ENCODE measurements at places on chromosomes 1 and 21.

- H3K4me1 ChIP-seq, result peaks cover 85% of the 10 kb centered on the region
- H3K4me3 ChIP-seq, result no peak overlapping the region
Observed at GRCh38 chr21:33937931-33938339, 22.3 kb upstream of the ATP5PO start.

- no peak overlapping the region for H3K27ac ChIP-seq
- DNase-seq, result no peak
- no peaks in the 10 kb centered on the region for H3K27me3 ChIP-seq
- no peaks in the 10 kb centered on the region for H3K36me3 ChIP-seq
Observed at GRCh38 chr1:44119525-44119924, 904 bp downstream of the KLF17 start.

- peaks cover 55% of the 10 kb centered on the region for H3K4me1 ChIP-seq
- DNase-seq, result peak; percentile 52
- peak within 1 kb of the TSS; percentile 41 for H3K4me3 ChIP-seq
- H3K27me3 ChIP-seq, result peaks cover 25% of the 10 kb centered on the region
- no peaks in the 10 kb centered on the region for H3K36me3 ChIP-seq
Observed at GRCh38 chr1:155078469-155079209, at the start of gene EFNA3. Gene EFNA3, plus strand, starts transcription at chr1:155078837. Its CDS starts 105 bp downstream, at chr1:155078942.

DNA sequence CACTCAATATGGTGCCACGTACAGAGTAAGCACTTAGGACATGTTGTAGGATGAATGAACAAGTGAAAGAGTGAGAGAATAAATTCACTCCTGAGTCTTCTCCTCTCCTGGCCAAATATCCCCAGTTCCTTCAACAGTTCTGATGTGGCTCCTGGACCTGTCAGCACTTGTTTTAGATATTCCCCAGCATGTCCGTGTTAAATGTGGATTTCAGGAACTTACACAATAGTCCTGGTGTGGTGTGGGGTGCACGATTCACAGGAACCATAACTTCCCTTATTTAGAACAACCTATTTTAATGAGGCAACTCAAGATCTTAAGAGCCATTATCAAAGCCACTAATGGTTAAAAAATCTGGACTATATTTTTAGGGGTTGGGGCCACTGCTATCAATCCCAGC is 39.0 kb upstream of the MYSM1 start:
- H3K27ac ChIP-seq, result no peak overlapping the region
- H3K36me3 ChIP-seq, result no peaks in the 10 kb centered on the region
- no peaks in the 10 kb centered on the region for H3K27me3 ChIP-seq

GRCh38 chr1:44220001-44220751 is 6.9 kb downstream of the DMAP1 start:
- no peak overlapping the region for H3K27ac ChIP-seq
- no peak overlapping the region for H3K4me3 ChIP-seq
- H3K27me3 ChIP-seq, result no peaks in the 10 kb centered on the region
- peaks cover 47% of the 10 kb centered on the region for H3K36me3 ChIP-seq

DNA sequence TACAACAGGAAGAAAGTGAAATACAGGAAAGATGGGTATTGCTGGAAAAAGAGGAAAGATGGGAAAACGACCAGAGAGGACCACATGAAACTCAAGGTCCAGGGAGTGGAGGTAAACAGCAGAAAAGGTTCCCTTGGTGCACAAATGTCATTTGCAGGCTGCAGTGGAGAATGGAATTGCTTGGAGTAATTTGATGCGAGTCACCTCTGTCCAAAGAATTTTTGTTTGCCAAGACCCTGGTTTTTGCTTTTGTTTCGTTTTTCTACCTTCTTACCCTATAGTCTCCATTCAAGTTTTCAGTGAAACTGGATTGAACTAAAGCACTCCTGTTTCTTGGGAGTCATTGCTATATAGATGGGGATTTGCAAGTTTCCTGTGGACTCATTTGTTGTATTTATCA is 464.3 kb downstream of the CAMTA1 start:
- no peaks in the 10 kb centered on the region for H3K36me3 ChIP-seq
- no peak overlapping the region for H3K27ac ChIP-seq
- H3K27me3 ChIP-seq, result no peaks in the 10 kb centered on the region
- no peak for DNase-seq
- no peak overlapping the region for H3K4me3 ChIP-seq

DNA sequence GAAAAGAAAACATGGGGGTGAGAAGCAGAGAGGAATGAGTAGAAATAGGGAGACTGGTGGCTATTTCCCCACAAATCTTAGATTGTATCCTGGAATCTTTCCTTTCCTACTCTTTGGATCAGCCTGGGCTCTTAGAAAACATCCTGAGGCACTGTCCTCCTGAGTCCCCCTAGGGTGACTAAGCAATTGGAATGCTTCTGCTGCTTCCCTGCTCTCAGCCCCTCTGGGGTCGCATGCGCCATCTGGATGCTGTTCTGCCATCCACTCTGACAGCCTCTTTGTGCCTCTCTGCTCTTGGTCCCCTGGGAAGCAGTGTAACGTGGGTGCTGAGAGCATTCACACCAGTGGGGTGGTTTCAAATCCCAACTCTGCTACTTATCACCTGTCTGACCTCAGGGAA is 443.0 kb downstream of the SIPA1L2 start:
- H3K4me3 ChIP-seq, result no peak overlapping the region
- no peak overlapping the region for H3K27ac ChIP-seq

DNA sequence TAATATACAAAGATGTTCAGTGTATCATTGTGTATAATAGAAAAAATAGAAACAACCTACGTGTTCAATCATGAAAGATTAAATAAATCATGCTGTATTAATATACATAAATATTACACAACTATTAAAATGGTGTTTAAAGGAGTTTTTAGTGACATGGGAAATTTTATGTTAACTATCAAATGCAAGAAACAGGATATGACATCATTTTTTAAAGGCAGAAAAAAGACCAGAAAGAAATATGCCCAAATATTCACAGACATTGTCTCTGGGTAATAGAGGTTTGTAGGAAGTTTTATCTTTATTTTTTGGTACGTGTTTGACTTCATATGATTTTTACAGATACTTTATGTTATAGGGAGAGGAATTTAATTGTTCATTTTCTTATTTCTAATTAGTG is 34.0 kb downstream of the NPHS2 start:
- H3K27ac ChIP-seq, result no peak overlapping the region
- no peak for DNase-seq
- H3K4me3 ChIP-seq, result no peak overlapping the region
- no peaks in the 10 kb centered on the region for H3K36me3 ChIP-seq

DNA sequence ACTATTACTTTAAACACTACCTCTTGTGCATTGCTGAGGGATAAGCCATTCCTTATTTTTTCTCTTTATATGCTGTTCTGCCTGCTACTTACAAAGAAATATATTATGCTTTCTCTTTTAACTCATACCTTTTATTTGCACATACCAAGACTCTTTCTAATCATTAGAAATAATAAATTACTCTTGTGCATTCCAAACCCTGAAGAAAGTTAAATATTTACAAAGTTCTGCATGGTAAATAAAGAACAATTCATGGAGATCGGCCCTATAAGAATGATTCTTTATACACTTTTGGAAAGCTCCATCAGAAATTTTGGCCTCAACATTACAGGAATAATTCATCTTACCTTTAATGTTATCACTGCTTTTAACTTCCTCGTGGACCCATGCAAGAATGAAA is 86.7 kb upstream of the PALMD start:
- no peak for DNase-seq
- H3K4me1 ChIP-seq, result no peaks in the 10 kb centered on the region
- H3K27ac ChIP-seq, result no peak overlapping the region
- H3K36me3 ChIP-seq, result no peaks in the 10 kb centered on the region
- H3K27me3 ChIP-seq, result no peaks in the 10 kb centered on the region

DNA sequence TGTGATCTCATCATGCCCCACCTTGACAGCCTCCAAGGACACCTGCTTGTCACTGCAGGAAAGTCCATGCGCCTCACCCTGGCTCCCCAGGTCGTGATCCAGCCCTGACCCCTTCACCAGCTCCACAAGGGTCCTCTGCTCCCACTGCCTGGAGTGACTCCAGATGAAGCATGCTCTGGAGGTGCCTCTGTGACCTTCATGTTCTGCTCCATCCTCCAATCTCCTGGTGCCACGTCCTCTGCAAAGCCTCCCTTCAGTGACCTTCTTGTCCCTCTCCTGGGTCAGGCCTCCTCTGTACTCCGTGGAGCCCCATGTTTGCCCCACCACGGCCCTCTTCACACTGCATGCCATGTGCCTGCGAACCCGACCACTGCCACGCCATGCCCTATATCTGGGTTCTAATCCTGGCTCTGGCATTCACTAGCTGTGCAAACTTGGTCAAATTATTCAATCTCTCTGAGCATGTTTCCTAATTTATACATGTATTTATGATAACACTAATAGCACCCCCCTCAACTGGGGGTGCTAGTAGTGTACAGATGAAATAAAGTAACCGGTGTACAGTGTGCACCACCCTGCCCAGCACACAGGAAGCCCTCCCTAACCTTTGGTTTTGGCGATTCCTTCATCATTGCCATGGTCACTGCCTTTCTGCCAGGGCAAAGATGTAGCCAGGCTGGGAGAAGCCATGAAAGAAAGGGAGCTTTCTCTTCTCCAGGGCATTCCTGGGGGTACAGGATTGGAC is 77.4 kb downstream of the STUM start:
- peaks cover 11% of the 10 kb centered on the region for H3K4me1 ChIP-seq
- H3K27ac ChIP-seq, result no peak overlapping the region
- H3K36me3 ChIP-seq, result peaks cover 5% of the 10 kb centered on the region
- H3K27me3 ChIP-seq, result no peaks in the 10 kb centered on the region

- peaks cover 39% of the 10 kb centered on the region for H3K4me1 ChIP-seq
- H3K36me3 ChIP-seq, result peaks cover 71% of the 10 kb centered on the region
Observed at GRCh38 chr1:37479255-37480124, 5.1 kb downstream of the ZC3H12A start.

- H3K4me1 ChIP-seq, result peaks cover 44% of the 10 kb centered on the region
- H3K27ac ChIP-seq, result no peak overlapping the region
- peaks cover 4% of the 10 kb centered on the region for H3K36me3 ChIP-seq
Observed at GRCh38 chr1:85277802-85278201, 1.4 kb upstream of the BCL10 start.

- no peaks in the 10 kb centered on the region for H3K36me3 ChIP-seq
- no peak overlapping the region for H3K4me3 ChIP-seq
- no peaks in the 10 kb centered on the region for H3K4me1 ChIP-seq
Observed at GRCh38 chr1:157992031-157992832, 1.2 kb upstream of the KIRREL1 start.

GRCh38 chr1:173062150-173062938 is 11.6 kb upstream of the TNFSF18 start:
- no peaks in the 10 kb centered on the region for H3K36me3 ChIP-seq
- no peak overlapping the region for H3K4me3 ChIP-seq
- no peak for DNase-seq
- H3K4me1 ChIP-seq, result no peaks in the 10 kb centered on the region
- H3K27ac ChIP-seq, result no peak overlapping the region

DNA sequence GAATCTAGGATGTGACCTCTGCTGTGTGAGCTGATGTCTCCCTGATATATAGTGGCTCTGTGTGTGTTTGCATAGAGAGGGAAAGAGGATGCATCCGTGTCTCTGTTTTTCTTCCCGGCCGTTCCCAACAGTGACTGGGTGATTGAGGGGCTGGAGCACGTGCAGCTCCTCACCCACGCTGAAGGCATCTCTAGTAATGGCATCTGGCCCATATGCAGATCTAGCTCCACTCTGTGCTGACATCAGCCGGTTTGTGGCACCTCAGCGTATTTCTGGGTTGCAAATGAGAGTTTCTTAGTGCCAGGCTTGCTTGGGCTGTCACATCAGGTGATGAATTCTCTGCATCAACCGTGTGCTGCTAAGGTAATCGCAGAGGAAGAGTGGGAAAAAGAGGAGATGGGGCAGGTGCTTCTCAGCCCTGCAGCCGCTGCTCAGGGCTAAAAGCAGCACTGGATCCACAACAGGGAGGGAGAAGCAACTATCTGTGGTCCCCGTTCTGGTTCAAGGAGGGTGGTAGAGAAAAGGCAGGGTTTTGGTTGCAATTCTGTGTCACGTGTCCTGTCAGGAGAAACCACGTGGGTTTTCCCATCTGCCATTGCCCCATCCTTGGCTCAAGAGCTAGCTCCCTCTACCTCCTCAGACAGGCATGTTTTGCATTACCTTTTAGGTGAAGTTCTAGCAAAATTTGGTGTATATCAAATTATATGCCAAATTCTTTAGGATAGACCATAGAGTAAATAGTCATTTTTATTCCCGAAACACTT is 282.9 kb downstream of the PBX1 start:
- no peaks in the 10 kb centered on the region for H3K4me1 ChIP-seq
- no peak for DNase-seq
- no peak overlapping the region for H3K27ac ChIP-seq
- H3K36me3 ChIP-seq, result no peaks in the 10 kb centered on the region
- no peaks in the 10 kb centered on the region for H3K27me3 ChIP-seq
- H3K4me3 ChIP-seq, result no peak overlapping the region

DNA sequence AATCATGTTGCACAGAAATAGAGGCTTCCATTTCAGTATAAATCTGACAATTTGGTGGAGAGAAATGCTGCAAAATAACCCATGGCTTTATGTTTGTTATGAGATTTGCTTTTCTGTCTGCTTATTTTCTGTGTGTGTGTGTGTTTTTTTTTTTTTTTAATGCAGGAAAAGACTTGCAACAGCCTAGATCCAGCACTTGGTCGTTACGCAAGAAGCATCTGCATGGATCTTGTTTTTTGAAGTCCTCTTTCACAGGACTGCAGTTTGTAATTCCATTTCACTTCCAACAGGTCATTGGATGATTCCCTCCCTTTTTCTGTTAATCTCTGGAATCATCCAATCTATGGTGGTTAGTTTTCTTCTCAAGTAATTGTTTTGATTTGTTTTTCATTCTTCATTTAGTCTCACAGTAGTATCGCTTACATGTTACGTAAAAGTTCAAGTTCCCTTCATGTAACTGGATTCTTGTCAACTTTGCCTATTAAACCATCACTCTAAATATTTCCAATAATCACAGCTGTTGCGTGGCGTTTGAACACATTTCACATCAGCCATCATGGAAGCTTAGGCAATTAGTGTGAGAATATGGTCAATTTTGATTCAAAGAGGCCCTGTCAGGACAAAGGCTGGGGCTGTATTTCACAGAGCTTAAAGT is 312.9 kb downstream of the NFIA start:
- no peak overlapping the region for H3K27ac ChIP-seq
- H3K36me3 ChIP-seq, result no peaks in the 10 kb centered on the region
- no peak overlapping the region for H3K4me3 ChIP-seq
- H3K27me3 ChIP-seq, result no peaks in the 10 kb centered on the region
- no peak for DNase-seq

- H3K4me3 ChIP-seq, result no peak overlapping the region
- no peaks in the 10 kb centered on the region for H3K36me3 ChIP-seq
- no peak for DNase-seq
- no peak overlapping the region for H3K27ac ChIP-seq
- no peaks in the 10 kb centered on the region for H3K4me1 ChIP-seq
Observed at GRCh38 chr1:227900571-227901051, 47.1 kb downstream of the WNT9A start.

Data from CD4-positive, alpha-beta memory T cell (primary cell).